ENCODE measurements at places on chromosomes 7 and 10.

GRCh38 chr7:127997226-127997922 lies 33.9 kb downstream of the LRRC4 start:
- DNase-seq: no peak

DNA sequence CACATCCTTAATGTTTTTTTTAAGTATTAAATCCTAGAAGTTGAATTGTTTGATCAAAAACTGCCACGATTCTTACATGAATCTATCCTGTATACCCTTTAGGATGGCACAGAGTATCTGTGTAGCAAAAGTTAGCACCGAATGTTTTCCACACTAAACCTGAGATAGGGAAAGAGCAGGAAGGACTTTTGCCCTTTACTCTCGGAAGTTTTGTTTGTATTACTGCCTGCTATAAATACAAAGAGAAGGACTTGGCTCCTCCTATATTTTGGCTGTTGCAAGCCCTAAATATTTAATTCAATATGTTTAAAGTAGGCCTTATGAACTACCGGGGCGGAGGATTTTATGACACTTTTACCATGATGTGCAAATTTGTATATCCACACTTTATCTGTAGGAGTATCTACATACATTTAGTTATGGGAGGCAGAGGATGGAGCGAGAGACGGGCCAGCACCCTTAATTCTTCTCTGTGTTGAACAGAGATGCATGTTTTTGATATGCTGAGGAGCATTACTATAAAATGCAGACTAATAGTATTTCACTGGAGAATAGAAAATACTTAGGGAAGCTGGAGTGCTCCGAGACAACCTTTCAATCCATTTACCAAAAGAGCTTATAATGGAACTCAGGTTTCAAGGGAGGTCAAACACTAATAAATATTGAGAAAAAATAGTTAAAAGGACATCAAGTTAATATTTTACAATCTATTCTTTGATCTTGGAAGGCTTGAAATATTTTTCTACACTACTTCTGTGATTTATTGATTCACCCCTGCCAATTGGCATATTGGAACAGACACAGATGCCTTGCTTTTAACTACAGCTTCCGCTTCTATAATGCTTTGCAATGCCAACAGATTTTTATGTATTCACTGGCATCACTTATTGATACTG lies 97.4 kb downstream of the CHN2 start:
- DNase-seq: no peak

DNA sequence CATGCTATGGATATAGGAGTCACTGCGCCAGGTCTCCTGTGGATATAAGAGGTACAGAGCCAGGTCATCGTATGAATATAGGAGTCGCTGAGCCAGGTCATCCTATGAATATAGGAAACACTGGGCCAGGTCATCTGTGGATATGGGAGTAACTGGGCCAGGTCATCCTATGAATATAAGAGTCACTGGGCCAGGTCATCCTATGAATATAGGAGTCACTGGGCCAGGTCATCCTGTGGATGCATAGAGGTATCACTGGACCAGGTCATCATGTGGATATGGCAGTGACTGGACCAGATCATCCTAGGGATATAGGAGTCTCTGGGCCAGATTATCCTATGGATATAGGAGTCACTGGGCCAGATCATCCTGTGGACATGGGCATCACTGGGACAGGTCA lies 181.7 kb downstream of the DNAH11 start:
- no peak for DNase-seq

- no peak for DNase-seq
Measured at GRCh38 chr10:114541081-114541796, 116.8 kb downstream of the ABLIM1 start.

GRCh38 chr10:88608052-88608732 lies 21.6 kb downstream of the LIPJ start:
- no peak for DNase-seq

DNA sequence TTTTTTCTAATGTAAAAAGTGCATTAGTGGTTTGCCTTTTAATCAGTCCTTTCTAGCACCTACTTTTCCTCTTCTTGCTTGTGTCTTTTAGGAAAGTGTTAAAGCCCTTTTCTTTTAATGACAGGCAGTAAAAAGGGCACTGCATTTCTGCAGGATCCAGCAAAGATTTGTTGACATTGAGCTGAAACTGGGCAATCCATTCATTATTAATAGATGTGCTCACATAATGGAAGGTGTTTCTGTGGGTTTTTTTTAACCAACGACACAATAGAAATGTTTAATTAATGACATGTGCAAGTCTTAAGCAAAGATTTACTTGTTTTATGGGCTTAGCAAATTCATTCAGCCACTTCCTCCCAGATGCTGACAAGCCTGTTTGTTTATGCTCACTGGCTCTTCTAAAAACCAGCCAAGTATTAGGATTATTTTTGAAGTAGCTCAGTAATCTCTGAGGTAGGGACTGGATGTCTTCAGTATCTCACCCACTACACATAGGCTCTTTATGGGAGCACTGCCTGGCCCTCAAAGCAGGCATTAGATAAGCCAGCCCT lies 1201.1 kb downstream of the SORCS1 start:
- no peak for DNase-seq

DNA sequence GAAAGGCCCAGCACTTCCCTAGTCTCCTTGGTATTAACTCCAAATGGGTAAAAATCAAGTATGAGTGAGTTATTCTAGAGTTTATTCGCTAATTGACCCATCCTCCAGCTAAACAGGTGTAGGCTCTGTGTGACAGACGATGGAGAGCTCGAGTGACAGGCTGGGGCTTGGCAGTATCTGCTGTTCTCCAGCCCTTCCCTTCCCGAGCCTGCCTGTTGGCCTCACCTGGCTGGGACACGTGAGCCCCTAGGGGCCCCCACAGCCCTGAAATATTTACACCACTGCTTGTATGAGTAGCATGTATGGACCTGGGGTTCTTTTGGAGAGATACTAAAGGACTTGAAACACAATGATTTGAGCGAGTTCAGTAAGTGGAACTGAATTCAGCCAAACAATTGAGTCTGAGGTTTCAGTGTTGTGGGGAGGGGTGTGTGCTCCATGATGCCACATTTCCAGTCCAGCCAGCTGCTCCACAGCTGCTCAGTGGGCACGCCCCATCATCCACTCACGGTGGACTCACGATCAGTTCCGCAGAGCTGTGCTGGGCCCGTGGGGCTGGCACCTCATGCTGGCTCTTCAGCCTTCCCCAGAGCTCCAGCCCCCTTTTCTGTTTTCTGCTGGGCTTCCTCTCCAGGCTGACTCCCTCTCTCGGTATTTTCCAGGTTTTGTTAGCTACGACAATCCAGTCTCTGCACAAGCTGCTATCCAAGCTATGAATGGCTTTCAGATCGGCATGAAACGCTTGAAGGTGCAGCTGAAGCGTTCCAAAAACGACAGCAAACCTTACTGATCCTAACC lies 283.0 kb downstream of the USP6NL start:
- no peak for DNase-seq

- no peak for DNase-seq
Measured at GRCh38 chr7:22427104-22427503, 70.2 kb upstream of the RAPGEF5 start.

GRCh38 chr10:101289541-101289940 lies 60.3 kb upstream of the LBX1 start:
- no peak for DNase-seq

- DNase-seq: no peak
Measured at GRCh38 chr7:51227861-51228260, 88.7 kb downstream of the COBL start.

GRCh38 chr7:112056409-112056808 lies 149.8 kb downstream of the DOCK4 start:
- peak; percentile 68 for DNase-seq

DNA sequence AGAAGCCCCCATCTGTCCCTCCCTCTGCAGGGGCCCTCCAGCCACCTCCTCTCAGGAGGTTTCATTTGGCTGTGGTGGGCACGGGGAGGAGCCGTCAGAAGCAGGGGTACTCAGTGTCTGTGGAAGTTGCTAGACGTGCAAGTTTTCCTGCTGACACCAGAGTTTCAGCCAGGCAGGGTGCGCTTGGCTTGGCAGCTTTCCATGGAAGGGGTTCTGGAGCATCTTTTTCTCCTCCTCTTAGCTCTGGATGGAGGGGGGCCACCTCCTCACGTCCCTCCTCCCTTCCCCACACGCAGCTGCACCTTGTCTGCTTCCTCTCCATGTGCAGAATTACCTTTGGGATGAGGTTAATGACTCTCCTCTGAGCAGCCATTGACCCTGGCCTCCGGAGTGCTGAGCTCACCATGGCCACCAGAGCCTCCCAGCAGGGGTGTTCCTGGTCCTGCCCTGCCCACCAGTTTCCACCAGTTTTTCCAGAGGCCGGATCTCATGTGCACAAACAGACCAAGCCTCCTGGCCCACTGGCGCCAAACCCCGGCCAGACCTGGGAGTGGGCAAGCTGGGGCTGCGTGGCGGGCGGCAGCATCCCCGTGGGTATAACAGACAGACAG lies 579.8 kb upstream of the FOXK1 start:
- peak; percentile 7 for DNase-seq

DNA sequence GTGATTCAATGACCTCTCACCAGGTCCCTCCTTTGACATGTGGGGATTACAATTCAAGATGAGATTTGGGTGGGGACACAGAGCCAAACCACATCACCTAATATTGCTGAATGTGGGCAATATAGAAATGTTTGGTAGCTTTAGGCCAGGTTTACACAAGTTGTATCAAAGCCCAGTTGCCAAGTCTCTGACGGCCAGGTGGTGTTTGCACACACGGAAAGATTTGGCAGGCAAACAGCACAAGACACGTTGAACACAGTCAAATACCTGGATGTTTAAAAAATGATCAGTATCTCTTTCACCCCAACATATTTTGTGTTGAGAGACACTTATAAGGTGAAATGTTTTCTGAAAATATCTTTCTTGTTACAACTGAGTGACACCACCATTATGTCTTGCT lies 294.4 kb upstream of the MKI67 start:
- no peak for DNase-seq

DNA sequence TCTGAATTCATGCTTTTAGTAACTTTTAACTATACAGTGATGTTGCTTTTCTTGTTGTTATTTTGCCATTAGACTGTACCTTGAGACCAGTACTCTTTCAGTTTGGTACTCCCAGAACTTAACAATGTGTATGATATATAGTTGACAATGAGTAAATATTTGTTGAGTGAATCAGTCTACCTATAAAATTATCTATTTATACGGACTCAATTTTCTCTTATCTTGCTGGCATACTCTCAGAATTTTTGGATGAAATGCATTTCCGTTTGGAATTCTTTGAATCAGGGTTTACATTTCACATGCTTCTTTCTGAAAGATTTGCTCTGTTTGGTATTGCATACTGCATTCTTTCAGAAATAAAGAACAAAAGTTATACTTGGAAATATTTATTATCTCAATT lies 47.8 kb upstream of the LRRC17 start:
- no peak for DNase-seq

DNA sequence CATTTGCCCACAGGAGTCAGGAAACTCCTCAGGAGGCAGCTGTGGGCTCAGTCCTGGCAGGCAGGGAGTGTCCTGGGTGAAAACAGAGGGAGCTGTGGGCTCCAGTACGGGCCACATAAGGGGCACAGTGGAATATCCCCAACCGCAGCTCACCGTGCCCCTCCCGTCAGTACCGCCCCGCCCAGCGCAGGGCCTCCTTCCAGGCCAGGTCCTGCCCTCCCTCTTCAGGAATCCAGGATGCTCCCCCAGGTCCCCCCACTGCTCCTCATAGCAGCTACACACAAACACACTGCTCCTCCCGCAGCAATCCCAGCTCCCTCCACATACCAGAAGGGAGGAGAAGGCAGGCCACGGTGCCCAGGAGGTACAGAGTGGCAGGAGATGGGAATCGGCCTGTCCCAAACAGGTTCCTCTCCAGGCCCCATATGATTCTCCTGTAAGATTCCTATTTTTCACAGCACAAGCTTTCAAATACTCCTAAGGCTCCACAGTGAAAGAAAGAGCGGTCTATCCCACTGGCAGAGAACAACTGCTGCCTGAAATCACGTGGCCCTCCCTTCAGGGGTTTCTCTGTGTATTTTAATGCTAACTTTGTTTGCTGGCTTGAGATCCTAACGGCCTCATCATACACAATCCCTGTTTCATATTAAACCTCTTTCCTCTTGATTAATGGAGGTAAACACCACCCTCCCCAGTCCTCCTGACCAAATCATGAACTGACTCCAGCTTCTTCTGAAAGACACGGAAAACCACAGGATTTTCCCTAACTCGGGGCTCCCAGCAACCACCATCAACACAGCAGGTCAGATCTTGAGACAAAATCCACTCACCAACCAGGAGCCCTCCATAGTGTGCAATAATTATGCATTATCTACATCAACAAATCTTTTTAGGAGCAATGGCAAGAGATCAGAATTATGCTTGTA lies 178.7 kb downstream of the TNS3 start:
- no peak for DNase-seq

DNA sequence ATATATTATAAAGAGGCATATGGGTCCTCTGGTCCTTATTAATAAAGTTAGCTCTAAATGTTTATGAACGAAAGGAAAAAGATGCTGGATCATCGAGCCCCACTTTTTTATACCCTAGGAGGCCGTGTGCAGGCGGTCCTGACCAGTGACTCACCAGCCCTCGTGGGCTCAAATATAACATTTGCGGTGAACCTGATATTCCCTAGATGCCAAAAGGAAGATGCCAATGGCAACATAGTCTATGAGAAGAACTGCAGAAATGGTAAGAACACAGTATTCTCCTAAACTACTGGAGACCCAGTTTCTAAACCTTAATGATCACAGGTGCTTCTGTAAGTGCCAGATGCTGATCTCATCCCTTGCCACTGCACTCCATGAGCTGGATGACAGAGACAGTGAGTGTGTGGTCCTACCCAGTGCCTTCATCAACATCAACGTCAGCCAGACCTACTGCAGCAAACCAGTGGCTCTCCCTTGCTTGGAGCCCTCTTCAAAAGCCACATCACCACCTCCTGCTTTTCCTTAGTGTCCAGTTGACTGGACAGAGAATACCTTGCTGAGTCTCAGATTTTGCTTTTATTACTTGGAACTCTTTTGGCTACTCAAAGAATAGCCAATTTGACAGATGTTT lies 7.6 kb downstream of the GPNMB start:
- no peak for DNase-seq

DNA sequence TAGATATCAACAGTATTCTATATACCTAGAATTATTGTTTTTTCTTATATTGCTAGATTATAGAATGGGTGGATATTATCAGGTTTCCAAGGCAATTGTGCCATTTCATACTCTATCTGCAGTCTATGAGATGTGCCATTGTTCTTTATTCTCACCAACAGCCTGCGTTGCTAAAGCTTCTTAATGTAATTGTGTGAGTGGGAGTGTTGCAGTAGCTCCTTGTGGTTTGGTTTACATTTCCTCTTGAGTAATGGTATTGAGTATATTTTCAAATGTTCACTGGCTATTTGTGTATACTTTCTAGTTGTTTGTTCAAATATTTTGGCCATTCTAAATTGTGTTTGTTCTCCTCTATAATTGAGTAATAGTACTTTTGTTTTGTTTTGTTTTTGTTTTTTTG lies 199.2 kb downstream of the TFEC start:
- DNase-seq: no peak

GRCh38 chr10:16271571-16271970 lies 165.2 kb upstream of the PTER start:
- DNase-seq: no peak

DNA sequence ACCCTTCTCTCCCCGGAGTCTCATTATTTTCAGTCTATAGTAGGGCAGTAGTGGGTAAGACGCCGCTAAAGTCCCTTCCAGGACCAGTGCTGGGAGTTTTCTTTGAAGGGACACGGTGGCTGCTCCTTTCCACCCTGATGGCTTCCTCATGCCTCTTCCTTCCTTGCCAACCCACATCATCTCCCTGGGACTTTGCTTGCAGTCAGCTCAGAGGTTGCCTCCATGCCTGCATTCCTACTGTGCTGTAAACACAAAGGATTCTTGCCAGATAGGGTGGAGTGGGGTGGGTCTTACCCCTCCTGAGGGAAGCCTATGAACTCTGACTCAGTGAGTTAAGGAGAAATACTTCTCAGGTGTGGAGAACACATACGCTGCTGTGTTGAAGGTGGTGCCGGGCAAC lies 59.9 kb upstream of the IGFBP3 start:
- DNase-seq: no peak
